Stimulated activated naive CD4-positive, alpha-beta T cell treated with Interleukin-2 at 50 U/mL for 16 hours (primary cell): ENCODE measurements at places on chromosomes 6 and 20.

DNA sequence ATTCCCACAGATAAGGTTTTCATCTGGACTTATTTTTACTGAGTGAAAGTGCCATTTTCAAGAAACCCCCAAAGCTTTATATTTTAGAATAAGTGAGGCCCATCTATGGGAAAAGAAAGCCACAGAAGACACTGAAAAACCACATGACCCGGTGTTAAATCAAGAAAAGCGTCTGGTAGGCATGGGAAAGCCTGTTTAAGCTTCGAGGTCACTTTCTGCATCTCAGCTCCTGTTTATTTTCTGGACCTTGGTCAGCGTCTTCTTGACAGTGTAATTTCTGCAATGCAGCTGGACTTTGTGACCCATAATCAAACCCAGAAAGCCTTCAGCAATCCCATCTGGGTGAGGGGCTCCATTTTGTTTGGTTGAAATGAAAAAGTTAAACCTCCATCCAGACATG is 59.6 kb upstream of the NEDD9 start:
- no peak for DNase-seq

DNA sequence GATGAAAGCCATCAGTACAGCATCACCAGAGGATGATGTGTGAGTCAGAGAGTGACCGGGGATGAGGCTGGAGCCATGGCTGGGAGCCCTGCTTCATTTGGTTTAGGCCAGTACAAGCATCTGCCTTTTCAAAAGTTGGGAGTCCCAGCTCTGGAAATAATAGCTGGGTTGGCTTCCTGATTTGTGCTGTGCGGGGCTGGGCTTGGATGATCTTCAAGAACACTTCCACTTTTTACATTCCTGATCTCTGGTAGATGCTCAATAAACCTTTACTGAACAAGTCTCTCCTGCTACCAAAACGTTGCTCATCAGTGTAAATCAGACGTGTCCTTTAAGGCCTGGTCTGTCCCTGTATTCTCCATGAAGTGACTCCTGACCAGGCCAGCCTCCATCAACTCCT is 44.1 kb upstream of the ADGRF4 start:
- no peak for DNase-seq

DNA sequence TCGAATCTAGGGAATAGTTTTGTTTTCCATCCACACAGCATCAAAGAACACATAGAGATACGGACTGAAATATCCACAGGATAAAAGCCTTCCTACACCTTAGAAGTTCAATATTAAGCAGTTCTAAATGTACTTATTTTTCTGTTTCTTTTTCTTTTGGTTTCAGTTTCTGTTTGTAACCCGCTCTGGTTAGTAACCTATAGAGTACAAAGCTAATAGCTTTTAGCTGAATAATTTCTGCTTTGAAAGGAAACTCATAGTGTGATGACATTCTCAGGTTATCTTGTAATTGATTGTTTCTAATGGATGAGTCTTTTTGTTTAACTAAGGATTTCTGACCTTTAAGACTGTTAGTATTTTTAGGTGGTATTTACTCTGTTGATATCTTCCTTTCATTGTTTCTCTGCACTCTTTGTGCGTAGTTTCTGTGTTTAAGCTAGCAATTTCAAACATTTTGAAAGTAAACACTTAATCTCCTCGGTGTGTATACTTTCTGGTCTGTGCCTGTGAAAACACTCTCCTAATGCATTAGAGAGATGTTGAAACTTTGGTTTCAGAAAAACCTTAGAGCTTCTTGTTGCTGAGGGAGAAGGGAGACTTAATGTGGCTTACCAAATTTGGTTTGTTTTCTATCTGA is 385.5 kb downstream of the HDGFL1 start:
- no peak for DNase-seq

DNA sequence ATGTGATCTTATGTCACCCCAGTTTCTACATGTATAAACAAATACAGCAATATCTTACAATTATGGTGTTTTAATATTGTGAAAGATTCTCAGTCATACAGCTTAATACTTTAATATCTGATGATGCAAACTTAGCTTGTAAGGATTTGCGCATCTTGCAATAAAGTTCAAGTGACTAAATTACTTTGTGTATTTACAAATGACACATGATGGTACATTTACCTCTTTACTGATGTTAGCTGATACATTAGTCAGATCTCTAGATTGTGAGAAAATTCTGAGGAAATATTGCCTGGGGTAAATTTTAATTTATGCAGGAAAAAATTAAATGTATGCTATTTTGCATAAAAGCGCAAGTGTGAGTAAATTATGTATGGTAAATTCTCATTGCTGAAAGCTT is 418.8 kb upstream of the MMS22L start:
- DNase-seq: no peak

DNA sequence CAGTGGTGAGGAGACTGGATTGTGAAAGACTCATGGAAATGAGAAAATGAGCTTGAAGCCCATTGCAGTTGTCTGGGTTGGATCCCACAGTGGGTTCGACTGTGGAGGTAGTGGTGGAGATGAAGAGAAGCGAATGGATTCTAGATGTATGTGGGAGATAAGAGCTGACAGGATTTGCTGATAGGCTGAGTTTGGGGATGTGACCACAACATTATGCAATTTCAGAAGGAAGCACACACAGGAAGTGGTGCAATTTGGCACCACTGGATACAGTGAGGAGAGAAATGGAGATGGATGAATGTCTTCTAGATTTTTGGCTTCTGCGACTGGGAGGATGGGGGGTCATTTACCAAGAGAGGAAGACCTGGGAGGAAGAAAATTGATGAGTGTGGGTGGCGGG is 64.4 kb upstream of the MAFB start:
- DNase-seq: no peak

DNA sequence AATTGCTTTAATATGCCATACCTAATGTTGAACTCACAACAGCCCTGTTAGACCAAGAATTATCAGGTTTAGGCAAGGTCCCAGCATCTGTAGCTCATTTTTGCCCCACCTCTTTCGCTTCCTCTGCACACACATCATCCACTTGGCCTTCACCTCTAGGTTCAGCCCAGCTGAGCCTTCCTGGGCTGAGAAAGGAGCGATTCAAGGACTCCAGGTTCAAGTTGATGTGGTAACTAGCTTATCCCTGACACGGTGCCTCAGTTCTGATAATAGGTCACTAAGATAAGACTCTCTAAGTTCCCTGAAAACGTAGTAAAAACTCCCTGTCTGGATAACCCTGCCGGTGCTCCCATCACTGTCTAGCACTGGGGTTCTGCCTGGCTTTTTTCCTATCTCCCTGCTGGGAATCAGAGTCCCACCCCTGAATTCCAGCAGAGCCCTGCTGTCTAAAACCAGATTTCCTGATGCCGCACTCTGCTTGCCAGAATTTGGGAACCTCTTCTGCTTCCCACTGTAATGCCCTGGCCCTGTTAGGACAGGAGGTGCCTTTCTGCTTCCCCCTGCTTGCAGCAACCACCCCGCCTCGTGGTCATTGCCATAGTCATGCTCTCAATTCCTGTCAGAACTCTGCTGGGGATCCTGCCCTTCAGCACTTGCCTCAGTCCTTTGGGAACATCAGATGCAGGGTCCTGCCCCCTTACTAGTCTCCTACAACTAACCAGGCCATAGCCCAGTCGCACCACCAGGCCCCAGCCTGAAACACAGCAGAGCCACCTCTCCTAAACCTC is 47.6 kb downstream of the ALDH8A1 start:
- DNase-seq: no peak

DNA sequence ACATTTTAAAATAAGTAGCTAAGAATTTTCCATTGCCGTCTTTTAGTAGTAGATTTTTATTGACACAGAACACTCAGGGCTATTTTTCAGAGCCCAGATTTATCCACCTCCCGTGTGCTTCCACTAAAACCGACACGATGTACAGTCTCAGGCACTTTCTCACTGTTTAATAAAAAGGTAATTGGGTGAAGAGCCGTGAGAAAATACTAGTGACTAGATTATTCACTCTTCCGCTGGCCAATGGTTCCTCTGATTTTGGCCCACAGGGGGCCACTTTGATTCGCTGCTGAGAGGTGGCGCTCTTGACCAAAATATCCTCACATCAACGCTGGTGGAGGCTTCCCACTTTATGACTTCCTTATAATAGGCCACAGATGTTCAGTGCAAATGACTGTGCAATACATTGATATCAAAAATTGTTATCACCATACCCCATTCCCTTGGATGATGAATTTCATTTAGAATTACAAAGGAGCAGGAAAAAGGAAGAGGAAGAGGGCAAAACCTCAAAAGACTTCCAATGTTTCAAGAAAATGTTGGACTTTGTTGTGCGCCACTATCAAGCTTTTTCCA is 12.3 kb upstream of the HDDC2 start:
- DNase-seq: no peak

GRCh38 chr6:170082531-170083187 is 208.2 kb downstream of the DLL1 start:
- no peak for DNase-seq

GRCh38 chr6:155084431-155085123 is 89.5 kb downstream of the TIAM2 start:
- no peak for DNase-seq

- DNase-seq: no peak
Observed at GRCh38 chr6:45184937-45185336, 143.2 kb upstream of the RUNX2 start.

- no peak for DNase-seq
Observed at GRCh38 chr6:32637219-32637880, at the start of gene HLA-DQA1. Gene HLA-DQA1, plus strand, starts transcription at chr6:32637406. Its CDS starts 53 bp downstream, at chr6:32637459.

- DNase-seq: no peak
Observed at GRCh38 chr20:21901470-21902275, 196.2 kb downstream of the PAX1 start.

GRCh38 chr6:37029249-37029971 is 24.0 kb downstream of the FGD2 start:
- peak; percentile 6 for DNase-seq

DNA sequence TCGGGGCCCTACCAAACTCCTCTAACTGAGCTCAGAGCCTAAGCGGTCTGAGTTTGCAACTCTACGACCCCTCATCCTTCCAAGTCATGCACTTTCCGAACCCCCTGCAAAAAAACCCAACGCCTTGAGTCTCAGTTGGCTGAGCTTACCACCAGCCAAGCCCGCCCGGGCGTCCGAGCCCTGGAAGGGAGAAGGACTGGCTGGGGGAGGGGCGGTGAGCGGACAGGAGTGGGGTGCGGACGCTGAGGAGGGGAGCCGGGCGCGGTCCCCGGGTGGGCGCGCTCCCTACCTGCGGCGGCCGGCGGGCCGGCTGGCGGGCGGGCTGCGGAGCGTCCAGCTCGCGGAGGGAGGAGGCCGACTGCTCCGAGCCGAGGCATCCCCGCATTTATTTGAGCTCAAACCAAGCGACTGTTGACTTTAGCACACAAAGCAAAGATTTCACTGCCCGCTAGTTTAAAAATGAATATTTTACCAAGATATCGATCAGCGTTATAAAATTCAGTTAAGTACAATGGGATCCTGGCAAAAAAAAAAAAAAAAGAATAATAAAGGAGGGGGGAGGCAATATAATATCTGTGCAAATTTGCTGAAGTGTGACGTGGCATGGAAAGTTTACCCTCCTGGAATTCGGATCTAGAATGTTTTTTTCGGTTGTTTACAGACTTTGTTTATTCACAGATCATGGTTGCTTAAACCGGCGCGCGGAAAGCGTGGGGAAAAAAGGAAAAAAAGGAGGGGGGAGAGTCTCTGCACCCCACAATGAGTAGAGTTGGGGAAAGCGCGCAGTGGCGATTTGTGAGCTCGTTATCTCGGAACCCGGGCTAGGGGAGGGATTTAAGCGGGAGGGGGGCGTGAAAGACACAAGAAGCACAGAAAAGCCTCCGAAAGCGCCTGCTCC is 5.9 kb downstream of the FOXA2 start:
- no peak for DNase-seq

DNA sequence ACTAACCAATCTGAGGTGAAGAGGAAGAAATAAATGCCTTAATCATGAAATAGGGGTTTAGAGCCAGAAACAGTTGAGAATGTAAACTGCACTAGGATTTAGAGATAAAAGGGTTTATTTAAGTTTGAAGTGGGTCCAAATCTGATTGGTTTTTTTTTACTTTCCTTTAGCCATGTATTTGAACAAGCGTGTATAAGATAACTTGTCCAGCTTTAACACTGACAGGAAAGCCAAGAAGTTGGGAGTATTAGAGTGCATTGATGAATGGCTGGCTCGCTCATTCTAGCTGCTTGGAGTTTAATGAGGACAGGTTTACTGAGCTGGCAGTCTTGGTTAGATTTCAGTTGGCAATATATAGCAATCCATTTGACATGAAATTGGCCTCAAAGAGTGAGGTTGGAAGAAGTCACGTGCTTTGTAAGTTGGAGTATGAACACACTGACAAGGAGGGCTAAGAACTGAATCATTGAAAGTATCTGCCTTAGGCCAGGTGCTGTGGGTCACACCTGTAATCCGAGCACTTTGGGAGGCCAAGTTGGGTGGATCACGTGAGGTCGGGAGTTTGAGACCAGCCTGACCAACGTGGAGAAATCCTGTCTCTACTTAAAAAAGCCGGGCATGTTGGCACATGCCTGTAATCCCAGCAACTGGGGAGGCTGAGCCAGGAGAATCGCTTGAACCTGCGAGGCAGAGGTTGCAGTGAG is 13.7 kb downstream of the SRSF3 start:
- DNase-seq: no peak

GRCh38 chr20:31718952-31719643 is 3.6 kb downstream of the BCL2L1 start:
- no peak for DNase-seq

DNA sequence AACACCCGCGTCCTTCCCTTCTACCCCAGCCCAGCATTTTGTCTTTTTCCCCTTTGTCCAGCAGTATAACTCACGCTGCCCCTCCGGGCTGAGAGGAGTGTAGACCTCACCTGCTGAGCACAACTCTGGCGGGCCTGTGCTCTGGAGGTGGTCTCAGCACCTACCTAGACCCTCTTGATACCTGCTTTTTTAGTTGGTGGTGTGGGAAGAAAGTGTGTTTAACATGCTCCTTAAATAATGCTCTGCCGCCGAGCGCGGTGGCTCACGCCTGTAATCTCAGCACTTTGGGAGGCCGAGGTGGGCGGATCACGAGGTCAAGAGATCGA is 1.4 kb upstream of the TRIM26 start:
- no peak for DNase-seq

- no peak for DNase-seq
Observed at GRCh38 chr20:35144694-35145093, 2.4 kb downstream of the EDEM2 start.

DNA sequence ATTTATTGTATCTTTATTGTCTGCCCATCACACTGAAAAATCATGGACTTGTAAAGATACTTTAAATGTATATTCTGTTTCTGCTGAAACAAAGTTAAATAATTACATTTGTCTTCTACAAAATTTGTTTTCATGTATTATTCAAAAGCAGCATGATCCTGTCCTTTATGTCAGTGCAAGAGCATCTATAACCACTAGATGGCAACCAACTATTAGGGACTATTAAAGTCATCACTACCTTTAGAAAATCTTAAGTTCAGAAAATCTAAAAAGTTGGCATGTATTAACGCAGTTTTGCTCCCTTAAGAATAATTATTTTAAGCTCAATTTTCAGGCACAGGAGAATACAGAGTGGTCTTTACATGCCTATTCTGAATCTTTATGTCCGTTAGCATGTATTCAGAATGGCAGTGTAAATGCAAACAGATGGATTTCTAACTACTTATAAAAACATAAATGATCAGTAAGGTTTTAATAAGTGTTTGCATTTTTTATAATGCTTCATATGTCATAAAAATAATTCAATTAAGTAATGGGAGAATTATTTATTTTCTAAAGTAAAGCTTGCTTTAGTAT is 17.8 kb downstream of the TMEM30A start:
- DNase-seq: no peak

- no peak for DNase-seq
Observed at GRCh38 chr20:43778375-43778774, 51.6 kb upstream of the GTSF1L start.
